ENCODE measurements at places on chromosomes 11 and 22. TPM values are rescaled to one million over a fixed set of nuclear protein-coding genes. Genes with fewer than 3 reads are reported as not detected.

Gene SMIM38
- 0.11 TPM for polyA plus RNA-seq

DNA sequence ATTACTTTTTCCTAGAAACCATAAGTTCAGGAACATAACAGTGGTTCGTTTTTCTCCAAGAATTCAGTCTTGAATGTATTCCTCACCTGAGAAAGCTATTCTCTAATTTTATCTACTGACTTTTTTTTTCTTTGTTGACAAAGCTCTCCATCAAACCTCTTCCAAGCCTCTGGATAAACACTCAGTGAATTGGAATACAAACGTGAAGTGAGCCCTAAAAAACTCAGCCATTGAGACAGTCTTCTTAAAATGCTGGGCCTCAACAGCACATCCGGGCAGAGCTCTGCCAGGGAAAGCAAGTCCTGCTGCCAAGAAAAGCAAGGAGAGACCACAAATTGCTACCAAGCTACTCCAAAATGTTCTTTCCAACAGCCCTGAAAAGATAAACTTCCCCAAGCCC lies 7.7 kb upstream of the SLC1A2 start:
- no peak for DNase-seq

- DNase-seq = no peak
Observed at GRCh38 chr11:31844351-31844750, 33.2 kb upstream of the PAX6 start.

DNA sequence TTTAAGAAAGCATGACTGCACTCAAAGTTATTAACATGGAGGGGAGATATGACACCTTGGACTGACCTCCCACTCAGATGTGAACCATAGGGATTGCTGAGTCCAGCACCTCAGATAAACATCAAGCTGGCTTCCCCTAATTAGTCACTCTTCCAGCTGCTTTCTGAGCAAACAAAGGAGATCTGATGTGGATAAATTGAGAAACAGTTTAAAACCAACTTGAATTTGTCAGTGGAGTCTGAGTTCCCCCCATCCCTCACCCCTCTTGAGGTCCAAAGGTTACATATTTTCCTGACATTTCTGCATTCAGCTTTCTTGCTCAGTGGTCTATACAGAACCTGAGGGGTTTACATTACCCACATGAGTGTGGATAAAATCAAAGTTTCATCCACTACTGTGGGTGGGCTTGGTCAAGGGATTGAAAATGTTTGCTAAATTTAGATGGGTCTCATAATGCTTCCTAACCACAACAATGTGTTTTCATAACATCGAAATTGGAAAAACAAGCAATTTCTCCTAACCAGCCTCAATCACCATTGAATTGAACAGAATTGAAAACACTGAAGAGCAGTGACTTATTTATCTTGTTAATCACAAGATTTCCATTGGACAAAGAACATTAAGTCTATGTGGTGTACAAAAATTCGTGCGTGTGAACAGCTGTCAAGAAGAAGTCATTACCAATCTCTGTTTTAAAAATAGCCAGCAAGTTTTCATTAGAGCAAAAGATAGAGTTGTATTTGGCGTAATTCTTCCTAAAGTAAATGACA lies 292.3 kb downstream of the METTL15 start:
- DNase-seq = no peak

DNA sequence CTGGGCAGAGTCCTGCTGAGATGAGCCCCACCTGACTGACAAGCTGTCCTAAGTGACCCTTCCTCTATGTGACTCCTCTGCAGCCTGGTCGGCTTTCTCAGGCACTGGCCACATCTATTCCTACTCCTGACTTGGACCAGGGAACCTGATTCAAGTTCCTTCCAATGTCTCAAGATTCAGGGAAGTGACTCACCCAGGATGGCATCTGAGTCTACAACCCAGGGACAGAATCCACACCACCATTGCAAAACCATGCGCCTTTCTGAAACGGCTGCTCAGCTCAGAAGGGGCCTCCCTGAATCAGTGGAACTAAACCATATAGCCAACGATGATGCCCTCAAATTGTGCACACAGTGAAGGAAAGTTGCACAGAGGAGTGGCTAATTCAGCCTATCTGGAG lies 63.9 kb upstream of the CSNK2A3 start:
- no peak for DNase-seq

DNA sequence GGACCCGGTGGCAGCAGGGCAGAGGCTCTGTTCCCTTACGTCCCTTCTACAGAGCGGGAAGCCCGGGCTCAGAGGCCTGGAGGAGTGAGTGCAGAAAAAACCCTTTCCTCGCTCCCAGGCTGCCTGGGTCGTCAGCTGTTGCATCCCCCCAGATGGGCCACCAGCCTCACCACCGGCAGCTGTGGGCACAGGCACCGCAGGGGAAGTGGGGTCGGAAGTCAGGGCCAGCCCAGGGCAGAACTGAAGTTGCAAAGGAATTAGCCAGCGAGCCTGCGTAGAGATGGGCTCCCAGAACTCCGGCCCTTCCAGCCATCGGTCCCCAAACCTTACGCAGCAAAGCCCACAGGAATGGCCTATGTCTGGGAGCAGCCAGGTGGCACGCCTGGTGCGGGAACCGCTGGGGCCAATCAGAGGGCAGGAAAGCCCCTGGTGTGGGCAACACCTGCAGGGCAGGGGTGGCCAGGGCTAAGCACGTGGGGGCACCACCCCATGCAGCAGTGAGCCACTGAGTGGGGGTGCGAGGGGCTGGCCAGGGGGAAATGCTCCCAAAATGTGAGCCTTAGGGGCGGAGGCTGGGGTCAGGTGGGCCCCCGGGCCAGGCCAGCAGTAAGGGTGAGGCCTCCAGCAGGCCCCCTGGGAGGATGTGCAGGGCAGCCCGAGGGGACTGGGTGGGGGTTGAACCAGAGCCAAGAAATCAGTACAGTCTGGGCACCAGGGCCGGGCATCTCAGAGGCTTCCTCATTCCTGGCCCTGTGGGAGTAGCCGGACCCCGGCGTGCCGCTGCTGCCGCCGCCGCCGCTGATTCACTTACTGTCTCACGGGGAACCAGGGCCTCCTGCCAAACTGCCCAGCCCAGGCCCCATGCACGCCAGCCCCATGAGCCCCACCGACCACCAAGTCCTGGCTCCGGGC lies 58.2 kb downstream of the WNT7B start:
- DNase-seq = no peak

Gene TREH
- polyA plus RNA-seq = not detected

Gene LRP4
- polyA plus RNA-seq = not detected

GRCh38 chr22:43533156-43533530 lies 121.3 kb downstream of the MPPED1 start:
- no peak for DNase-seq

- DNase-seq = peak; percentile 99
Observed at GRCh38 chr11:47426062-47426956, at the start of gene PSMC3. Gene PSMC3, minus strand, starts transcription at chr11:47426439. Its CDS starts 160 bp downstream, at chr11:47426279.

- DNase-seq = no peak
Observed at GRCh38 chr11:17683377-17684161, 35.8 kb upstream of the MYOD1 start.

Gene LARGE2
- 2.0 TPM for polyA plus RNA-seq

DNA sequence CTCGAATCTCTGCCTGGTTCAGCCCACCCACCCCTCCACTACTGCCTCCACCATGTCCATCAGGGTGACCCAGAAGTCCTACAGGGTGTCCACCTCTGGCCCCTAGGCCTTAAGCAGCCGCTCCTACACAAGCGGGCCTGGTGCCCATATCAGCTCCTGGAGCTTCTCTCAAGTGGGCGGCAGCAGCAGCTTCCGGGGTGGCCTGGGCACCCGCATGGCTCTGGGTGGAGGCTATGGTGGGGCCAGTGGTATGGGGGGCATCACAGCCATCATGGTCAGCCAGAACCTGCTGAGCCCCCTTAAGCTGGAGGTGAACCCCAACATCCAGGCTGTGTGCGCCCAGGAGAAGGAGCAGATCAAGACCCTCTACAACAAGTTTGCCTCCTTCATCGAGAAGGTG lies 3.0 kb upstream of the SCUBE2 start:
- no peak for DNase-seq

DNA sequence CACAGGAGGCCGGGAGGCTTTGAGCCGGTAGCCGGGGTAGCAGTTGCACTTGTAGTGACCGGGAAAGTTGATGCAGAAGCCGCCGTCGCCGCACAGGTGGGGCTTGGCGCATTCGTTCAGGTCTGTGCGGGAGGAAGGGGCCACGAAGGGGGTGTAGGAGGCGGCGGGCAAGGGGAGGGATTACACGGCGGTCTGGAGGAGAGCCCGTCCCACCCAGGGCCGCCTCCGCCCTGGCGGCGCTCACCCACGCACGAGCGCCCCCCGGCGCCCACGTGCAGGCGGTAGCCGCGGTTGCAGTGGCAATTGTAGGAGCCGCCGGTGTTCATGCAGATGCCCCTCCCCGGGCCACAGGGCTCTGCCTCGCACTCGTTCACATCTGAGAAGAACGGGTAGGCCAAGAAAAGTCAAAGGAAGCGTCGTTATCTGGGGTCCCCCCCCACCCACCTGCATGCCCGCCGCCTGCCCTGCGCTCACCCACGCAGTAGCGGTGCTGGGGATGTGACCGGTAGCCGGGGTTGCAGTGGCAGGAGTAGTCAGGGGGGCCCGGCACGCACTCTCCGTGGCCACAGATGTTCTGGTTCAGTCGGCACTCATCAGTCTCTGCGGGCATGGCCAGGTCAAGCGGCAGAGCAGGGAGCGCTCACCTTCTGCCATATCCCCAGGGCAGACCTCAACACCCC lies 10.6 kb downstream of the LTBP3 start:
- DNase-seq = no peak

Gene OR52E1
- not detected for polyA plus RNA-seq

Gene SHISAL1
- not detected for polyA plus RNA-seq

GRCh38 chr22:23231471-23232093 lies 51.3 kb downstream of the BCR start:
- no peak for DNase-seq

- DNase-seq = no peak
Observed at GRCh38 chr11:105861225-105861624, 160.8 kb downstream of the MSANTD4 start.

DNA sequence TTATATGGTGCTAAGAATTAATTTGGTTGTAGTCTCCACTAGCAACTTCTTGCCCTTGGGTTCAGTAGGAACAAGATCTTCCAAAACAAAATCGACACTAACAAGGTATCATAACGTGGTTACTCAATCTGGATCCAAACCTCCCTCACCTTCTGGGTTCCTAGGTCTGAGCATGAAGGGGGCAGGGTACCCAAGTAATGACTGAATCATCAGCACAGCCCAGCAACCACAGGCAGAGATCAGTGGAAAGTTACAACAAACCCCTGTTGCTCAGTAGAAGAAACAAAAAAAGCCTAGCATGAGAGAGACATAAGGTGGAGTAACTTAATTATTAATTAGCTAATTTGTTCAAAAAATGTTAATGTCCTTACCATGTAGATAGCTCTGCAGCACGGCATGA lies 221.4 kb downstream of the BLID start:
- no peak for DNase-seq

Gene MIOX
- not detected for polyA plus RNA-seq

- no peak for DNase-seq
Observed at GRCh38 chr11:76824083-76824939, 36.4 kb upstream of the ACER3 start.

Gene CLP1
- polyA plus RNA-seq = 13.4 TPM

GRCh38 chr11:11641581-11641980 lies 19.8 kb upstream of the GALNT18 start:
- DNase-seq = no peak

Gene RDX
- 5.4 TPM for polyA plus RNA-seq

GRCh38 chr11:95968585-95968984 lies 44.7 kb upstream of the MTMR2 start:
- DNase-seq = no peak

Gene OR8G5
- polyA plus RNA-seq = not detected

Measured in naive thymus-derived CD8-positive, alpha-beta T cell (primary cell).